Retina (tissue), 1 donor: ENCODE measurements at places on chromosomes 5 and 9.

DNA sequence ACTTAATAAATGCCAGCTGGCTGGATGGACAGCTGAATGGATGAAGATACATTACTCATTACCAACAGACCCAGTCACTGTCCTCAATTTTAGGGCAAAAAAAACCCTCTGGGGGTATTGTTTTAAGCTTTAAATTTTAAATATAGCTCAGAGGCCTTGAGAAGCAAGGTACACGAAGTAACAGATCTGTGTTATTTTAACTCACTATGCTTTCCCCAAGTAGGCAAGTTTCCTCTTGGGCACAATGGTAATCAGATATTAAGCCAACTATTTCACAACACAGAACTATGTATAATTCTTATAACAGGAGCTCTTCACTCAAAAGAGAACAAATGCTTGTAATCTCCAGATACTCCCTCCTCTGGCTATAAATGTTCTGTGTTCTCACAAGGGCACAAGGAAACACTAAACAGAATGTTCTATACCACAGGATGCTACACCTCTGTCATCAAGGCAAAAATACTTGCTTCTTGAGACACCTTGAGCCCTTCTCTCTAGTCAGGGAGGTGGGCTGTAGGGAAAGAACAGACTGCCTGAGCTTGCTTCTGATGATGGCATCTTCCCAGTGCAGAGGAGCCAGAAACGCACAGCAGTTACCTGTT, 443.8 kb downstream of the SPOCK1 start:
- DNase-seq = no peak

DNA sequence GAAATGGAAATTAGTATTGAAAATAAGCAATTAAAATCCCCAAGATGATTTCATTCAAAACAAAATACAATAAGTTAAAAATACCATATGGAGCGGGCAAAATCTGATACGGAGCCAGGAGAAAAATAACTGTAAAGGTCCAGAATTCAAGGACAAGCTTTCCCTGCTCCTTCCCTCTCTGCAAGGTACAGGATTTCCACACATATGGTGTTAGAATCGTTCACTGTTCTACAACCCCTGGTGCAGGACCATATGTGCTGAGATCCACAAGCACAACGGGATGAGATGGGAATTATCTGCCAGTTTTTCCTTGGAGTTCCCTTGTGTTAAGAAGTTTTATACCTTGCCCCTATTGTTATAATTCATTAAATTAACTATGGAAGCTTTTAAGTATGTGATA, 94.7 kb upstream of the DMAC1 start:
- no peak for DNase-seq

DNA sequence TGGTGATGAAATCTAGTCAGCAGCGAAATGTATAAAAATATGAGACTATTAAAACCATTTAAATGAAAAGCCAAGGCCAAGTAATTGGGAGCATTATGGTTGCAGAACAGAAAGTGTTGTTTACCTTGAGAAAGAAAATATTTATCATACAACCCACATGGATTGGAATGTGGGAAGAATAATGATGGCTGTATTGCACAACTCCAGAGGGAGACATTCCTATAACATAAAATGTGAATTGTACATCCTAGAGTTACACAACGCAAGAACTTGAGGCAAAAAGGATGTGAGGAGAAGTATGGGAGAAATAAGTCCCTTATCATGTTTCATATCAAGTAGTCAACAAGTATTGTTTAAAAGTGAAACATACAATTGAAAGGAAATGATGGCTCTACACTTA, 1014.0 kb upstream of the SEMA6A start:
- no peak for DNase-seq

GRCh38 chr5:138459311-138459933, 5.9 kb upstream of the EGR1 start:
- no peak for DNase-seq

GRCh38 chr9:21871256-21871975, 69.0 kb downstream of the MTAP start:
- DNase-seq = no peak

GRCh38 chr9:124770359-124771020, 621 bp downstream of the NR6A1 start:
- no peak for DNase-seq

GRCh38 chr9:17865881-17866280, 287.0 kb downstream of the SH3GL2 start:
- no peak for DNase-seq

DNA sequence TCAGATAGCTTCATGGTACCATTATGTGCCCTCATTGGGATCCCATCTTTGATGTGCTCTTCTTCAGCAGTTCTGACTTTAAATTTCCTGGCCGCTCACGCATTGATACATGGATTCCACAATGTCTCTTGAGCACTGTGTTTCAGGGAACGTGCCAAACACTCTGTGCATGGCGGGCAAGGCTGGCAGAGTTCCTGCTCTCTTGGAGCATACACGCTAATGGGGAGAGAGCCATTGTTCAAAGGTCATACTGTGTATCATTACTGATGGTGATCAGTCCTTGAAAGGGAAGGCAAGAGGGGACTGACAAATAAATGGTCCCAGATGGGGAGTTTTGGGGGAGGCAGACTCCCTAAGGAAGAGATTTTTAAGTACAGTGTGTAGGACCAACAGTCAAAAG, 52.3 kb downstream of the AMBP start:
- no peak for DNase-seq

- DNase-seq = no peak
These were observed 11.1 kb upstream of the SLCO4C1 start for GRCh38 chr5:102307232-102307631.

DNA sequence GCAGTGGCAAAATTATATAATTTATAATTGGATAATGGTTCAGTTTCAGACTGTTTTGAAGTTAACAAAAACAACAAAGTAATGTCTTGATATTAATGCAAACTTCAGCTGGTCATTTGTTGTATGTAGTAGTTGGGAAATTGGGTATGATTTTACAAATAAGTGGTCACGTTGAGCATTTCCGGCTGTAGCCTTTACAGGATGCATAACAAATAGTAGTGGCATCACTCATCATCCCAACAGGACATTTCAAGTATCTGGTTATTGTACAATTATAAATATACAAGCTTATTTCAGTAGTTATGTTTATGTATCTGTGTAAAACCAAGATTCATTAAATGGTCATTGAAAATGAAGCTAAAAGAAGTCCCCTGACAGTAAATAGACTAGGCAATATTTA, 72.9 kb downstream of the SMIM15 start:
- DNase-seq = no peak
